Neural crest cell (in vitro differentiated cells): ENCODE measurements at places on chromosomes 5 and 9.

DNA sequence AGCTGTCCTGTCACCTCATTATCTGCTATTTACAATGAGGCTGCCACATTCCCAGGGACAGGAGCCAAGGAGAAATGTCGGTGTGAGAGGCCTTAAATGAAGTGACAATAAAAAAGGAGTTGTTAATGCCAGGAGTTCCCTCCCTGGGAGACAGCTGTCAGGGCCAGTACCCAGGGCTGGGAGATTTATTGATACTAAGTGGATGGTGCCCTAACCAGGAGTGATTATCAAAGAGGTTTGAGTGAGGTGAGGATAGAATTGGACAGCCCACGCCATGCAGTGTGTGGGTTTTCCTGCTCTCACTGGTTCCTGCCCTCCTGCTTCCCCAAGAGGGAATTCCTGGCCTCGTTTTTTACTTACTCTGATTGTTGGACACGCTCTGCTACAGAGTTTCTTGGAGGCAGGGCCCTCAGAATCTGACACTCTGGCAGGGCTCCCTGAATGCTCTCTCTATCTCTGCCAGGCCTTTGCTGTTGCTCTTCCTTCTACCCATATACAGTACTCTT lies 150.8 kb downstream of the GRIA1 start:
- H3K36me3 ChIP-seq = no peaks in the 10 kb centered on the region
- DNase-seq = no peak
- no peaks in the 10 kb centered on the region for H3K4me1 ChIP-seq
- no peak overlapping the region for H3K27ac ChIP-seq
- no peak overlapping the region for H3K4me3 ChIP-seq

DNA sequence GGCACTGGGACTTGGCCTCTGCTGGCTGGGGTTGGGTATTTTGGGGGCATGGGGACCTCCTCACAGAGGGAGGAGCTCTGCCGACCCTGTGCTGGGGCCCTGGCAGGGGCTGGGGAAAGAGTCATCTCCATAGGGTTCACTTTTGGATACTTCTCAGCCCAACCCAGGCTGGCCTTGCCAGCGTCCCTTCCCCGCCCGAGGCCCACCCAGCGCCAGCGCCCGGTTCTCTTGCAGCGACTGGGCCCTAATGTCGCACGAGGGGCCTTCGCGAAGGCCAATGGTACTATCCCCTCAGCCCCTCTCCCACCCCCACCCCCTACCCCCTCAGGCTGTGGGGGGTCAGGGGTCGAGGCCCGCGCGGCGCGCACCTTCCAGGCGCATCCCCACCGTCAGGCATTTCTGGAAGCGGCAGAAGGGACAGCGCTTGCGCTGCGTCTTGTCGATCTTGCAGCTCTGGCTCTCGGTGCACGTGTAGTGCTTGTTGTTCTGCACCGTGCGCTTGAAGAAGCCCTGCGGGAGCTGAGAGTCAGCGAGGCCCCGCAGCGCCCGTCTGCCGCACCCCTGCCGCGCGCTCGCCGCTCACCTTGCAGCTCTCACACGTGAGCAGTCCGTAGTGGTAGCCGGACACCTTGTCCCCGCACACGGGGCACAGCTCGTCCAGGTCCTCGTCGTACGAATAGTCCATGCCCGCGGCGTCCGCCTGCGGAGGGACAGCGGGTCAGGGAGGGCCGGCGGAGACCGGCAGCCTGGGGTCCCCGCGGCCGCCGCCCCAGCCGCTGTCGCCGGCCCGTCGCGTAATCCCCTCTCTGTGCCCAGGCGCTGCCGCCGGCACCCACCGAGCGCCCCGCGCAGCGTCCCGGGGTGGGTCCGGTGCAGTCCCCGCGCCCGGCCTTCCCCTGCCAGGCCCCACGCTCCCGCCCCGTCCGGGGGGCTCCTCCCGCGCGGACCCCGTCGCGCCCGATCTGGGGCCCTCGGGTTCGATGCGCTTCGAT lies 4.2 kb downstream of the NR5A1 start:
- H3K36me3 ChIP-seq = no peaks in the 10 kb centered on the region
- no peak overlapping the region for H3K27ac ChIP-seq
- DNase-seq = no peak
- H3K4me1 ChIP-seq = peaks cover 6% of the 10 kb centered on the region
- peak overlapping the region; percentile 38 for H3K4me3 ChIP-seq

DNA sequence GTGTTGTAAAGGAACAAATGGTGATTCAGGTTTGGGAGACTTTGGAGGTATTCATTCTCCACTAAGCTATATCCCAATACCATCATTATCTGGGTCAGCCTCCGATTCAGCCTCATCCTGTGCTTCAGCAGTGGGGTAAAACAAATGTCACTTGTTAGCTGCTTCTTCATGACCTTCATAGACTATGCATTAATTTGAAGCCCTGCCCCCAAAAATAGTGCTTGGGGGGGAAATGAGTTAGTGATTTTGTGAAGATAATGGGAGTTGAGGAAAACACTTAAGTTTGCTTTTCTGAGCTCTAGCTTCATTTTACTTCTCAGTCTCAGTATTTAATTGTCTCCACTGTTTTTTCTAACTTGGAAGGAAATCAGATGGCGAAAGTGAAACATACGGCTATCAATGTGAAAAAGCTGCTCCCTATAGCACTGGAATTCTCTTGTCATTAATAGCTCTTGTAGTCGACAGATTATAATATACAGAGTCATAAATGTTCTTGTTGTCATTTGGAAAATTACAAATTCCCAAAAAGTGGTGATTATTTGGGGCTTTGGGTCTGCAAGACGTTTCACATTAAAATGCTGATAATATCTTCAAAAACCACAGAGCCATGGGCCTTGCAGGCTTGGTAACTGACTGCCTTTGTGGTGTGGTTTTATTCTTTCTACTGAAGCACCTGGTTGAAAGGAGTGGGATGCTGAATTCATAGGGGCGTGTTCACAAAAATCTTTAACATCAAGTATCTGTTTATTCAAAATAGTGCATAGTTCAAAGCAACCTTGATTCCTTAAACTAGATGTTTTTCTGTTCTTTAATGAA lies 40.0 kb downstream of the PIK3R1 start:
- H3K27ac ChIP-seq = no peak overlapping the region
- peaks cover 2% of the 10 kb centered on the region for H3K36me3 ChIP-seq
- H3K4me1 ChIP-seq = peaks cover 71% of the 10 kb centered on the region
- no peak for DNase-seq
- no peak overlapping the region for H3K4me3 ChIP-seq

- no peak overlapping the region for H3K27ac ChIP-seq
- H3K27me3 ChIP-seq = no peaks in the 10 kb centered on the region
- no peaks in the 10 kb centered on the region for H3K4me1 ChIP-seq
- H3K4me3 ChIP-seq = no peak overlapping the region
- no peaks in the 10 kb centered on the region for H3K36me3 ChIP-seq
Measured at GRCh38 chr5:86689103-86689729, 71.5 kb downstream of the COX7C start.

DNA sequence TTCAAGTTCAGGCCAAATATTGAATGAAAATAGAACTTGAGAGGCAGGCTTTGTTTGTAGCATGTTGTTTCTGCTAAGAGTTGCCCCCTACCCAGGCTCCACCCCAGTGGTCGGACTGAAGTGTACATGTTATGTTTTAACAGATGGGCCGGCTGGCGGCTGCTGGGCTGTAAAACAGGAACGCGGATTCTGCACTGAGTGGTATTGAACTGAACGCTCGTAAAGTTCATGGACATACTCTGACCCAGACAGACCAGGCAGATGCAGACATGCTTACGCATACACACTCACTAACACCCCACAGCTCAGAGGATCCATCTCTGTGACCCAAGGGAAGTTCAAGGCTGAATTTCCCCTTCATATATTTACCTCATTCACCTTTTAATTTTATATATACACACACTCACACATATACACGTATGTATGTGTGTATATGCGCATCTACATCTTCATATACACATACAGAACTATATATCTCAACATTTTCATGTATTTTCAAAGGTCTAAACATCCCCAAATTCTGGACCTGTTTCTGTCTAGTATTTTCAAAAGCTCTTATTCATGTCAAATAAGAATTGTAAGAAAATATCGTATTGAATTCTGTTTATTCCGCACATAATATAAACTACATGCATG lies 1.4 kb downstream of the MARCHF3 start:
- H3K4me3 ChIP-seq = peak overlapping the region; percentile 92
- H3K27ac ChIP-seq = no peak overlapping the region
- H3K27me3 ChIP-seq = peaks cover 35% of the 10 kb centered on the region
- H3K36me3 ChIP-seq = no peaks in the 10 kb centered on the region

DNA sequence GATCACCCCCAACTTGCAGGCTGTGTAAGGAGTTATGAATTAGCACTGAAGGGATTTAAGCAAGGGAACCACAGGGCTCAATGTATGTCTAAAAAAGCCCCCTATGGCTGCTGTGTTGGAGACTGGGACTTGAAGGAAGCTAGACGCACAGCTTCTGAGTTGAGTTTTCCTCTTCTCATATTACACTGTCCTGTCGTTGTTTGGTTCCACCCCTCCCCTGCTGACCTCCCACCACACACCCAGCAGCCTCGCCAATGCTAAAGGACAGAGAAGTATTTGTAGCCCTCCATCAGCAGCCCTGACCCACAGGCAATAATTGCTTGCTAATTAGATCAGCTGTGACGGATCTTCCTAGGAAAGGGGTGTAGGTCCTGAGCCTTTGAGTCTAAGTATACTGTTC lies 15.1 kb upstream of the CARTPT start:
- H3K4me3 ChIP-seq = no peak overlapping the region
- H3K27ac ChIP-seq = no peak overlapping the region
- H3K27me3 ChIP-seq = peaks cover 17% of the 10 kb centered on the region
- no peaks in the 10 kb centered on the region for H3K36me3 ChIP-seq

- H3K4me3 ChIP-seq = no peak overlapping the region
- no peaks in the 10 kb centered on the region for H3K27me3 ChIP-seq
- no peak for DNase-seq
- H3K36me3 ChIP-seq = peaks cover 14% of the 10 kb centered on the region
Measured at GRCh38 chr5:65742565-65743231, 20.7 kb downstream of the NLN start.

GRCh38 chr9:88322906-88323566 lies 65.2 kb upstream of the SPIN1 start:
- no peaks in the 10 kb centered on the region for H3K36me3 ChIP-seq
- no peaks in the 10 kb centered on the region for H3K4me1 ChIP-seq
- H3K27me3 ChIP-seq = no peaks in the 10 kb centered on the region
- no peak overlapping the region for H3K27ac ChIP-seq

DNA sequence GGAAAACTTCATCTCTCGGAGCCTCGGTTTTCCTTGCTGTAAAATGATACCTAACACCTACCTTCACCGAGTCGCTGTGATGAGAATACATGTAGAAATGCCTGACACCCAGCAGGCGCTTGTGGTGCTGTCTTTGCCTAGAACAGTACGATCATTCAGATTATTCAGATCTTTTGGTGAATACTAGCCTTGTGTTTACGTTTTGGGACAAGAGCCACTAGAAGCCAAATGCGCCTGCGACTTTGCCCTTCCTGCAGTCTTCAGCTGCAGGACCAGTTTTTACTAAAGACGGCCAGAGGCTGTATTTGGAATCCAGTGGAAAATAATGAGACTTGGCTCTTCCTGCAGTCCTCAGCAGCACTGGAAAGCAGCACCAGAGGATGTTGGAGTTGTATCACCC lies 189.6 kb downstream of the TRIO start:
- peaks cover 9% of the 10 kb centered on the region for H3K36me3 ChIP-seq
- no peak overlapping the region for H3K27ac ChIP-seq
- DNase-seq = no peak

- no peak for DNase-seq
- H3K27ac ChIP-seq = no peak overlapping the region
Measured at GRCh38 chr5:134530301-134531077, 5.0 kb downstream of the JADE2 start.

- H3K4me3 ChIP-seq = no peak overlapping the region
- peaks cover 4% of the 10 kb centered on the region for H3K4me1 ChIP-seq
Measured at GRCh38 chr9:28841775-28842174, 1268.5 kb upstream of the C9orf72 start.

GRCh38 chr5:86807046-86808031 lies 189.6 kb downstream of the COX7C start:
- H3K4me3 ChIP-seq = no peak overlapping the region
- no peaks in the 10 kb centered on the region for H3K36me3 ChIP-seq
- DNase-seq = no peak
- no peak overlapping the region for H3K27ac ChIP-seq
- no peaks in the 10 kb centered on the region for H3K27me3 ChIP-seq
- no peaks in the 10 kb centered on the region for H3K4me1 ChIP-seq

GRCh38 chr5:61504143-61504770 lies 172.2 kb downstream of the ZSWIM6 start:
- no peak for DNase-seq
- H3K36me3 ChIP-seq = peaks cover 10% of the 10 kb centered on the region
- no peaks in the 10 kb centered on the region for H3K27me3 ChIP-seq
- no peak overlapping the region for H3K4me3 ChIP-seq

- DNase-seq = peak; percentile 67
- no peaks in the 10 kb centered on the region for H3K36me3 ChIP-seq
- H3K27ac ChIP-seq = no peak overlapping the region
- peak overlapping the region; percentile 64 for H3K4me3 ChIP-seq
- H3K27me3 ChIP-seq = no peaks in the 10 kb centered on the region
- H3K4me1 ChIP-seq = peaks cover 26% of the 10 kb centered on the region
Measured at GRCh38 chr5:150409638-150410523, 2.8 kb downstream of the CD74 start.

DNA sequence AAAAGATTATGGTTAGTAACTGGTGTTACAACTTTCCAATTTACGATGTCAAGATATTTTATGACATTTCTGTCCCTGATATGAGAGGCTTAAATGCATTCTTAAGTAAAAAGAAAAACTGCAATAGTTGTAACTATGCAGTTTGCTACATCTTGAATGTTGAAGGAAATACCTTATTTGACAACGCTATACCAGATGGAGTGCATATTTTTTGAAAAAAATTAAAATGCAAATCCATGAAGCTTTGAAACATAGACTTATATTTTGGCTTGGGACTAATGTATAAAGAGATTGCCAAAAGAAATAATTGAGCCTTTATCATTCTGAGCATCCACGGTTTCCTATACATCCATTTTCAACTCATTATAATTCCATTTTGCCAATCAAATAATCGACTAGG lies 579.4 kb downstream of the TAF11L14 start:
- no peaks in the 10 kb centered on the region for H3K36me3 ChIP-seq
- H3K4me3 ChIP-seq = no peak overlapping the region
- H3K27me3 ChIP-seq = no peaks in the 10 kb centered on the region
- DNase-seq = no peak
- H3K4me1 ChIP-seq = no peaks in the 10 kb centered on the region

- H3K27ac ChIP-seq = no peak overlapping the region
- H3K36me3 ChIP-seq = peaks cover 3% of the 10 kb centered on the region
- H3K4me3 ChIP-seq = no peak overlapping the region
- peaks cover 5% of the 10 kb centered on the region for H3K4me1 ChIP-seq
- DNase-seq = no peak
Measured at GRCh38 chr9:35452481-35452880, 37.4 kb upstream of the RUSC2 start.

GRCh38 chr9:91025856-91026255 lies 224.2 kb downstream of the SYK start:
- H3K27ac ChIP-seq = no peak overlapping the region
- peaks cover 2% of the 10 kb centered on the region for H3K27me3 ChIP-seq
- no peak for DNase-seq
- no peaks in the 10 kb centered on the region for H3K36me3 ChIP-seq

DNA sequence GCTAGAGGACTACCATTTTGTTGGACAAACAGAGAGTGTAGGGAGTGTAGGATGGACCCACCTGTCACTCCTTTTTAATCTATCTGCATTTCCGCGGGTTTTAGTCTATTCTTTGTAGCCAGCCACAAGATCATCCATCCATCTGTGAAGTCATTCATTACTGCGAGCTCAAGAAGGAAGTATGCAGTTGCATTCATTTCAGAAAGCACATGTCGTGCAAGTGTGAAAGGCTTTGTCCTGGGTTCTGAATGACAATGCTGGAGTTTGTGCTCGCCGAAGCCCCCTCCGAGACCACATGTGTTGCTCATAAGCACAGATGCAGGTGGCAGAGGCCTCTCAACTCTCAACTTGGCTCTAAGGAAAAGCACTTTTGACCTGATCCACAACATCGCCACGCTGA lies 70.3 kb upstream of the BASP1 start:
- no peaks in the 10 kb centered on the region for H3K27me3 ChIP-seq
- H3K4me1 ChIP-seq = peaks cover 35% of the 10 kb centered on the region
- H3K27ac ChIP-seq = peak overlapping the region; percentile 4
- H3K4me3 ChIP-seq = no peak overlapping the region
- no peak for DNase-seq
